ENCODE measurements at places on chromosomes 7 and 10. TPM values are rescaled to one million over a fixed set of nuclear protein-coding genes. Genes with fewer than 3 reads are reported as not detected.
A peak's percentile ranks its signal among the peaks of the same experiment; 100 is the strongest.

GRCh38 chr7:74554178-74554577, 100.5 kb downstream of the GTF2IRD1 start:
- DNase-seq, result no peak

GRCh38 chr7:95199779-95200558, 124.4 kb downstream of the PON1 start:
- DNase-seq, result no peak

DNA sequence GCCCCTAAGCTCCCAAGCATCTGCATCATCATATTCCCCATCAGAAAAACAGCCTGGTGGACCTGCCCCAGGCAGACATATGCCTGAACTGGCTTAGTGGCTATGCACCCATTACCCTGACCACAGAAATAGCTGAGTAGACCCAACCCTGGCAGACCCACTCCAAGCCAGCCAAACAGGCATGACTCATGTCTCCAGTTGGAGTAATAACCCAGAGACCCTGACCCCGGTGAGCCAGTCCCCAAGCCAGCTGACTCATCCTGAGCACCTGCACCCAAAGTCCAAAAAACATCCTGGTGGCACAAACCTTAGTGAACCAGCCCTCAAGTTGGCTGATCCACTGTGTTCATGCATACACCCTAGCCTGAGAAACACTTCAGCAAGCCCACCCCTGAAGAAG, 555.9 kb downstream of the GRID1 start:
- DNase-seq, result no peak

- DNase-seq, result no peak
Observed at GRCh38 chr7:45646996-45647825, 73.0 kb downstream of the ADCY1 start.

DNA sequence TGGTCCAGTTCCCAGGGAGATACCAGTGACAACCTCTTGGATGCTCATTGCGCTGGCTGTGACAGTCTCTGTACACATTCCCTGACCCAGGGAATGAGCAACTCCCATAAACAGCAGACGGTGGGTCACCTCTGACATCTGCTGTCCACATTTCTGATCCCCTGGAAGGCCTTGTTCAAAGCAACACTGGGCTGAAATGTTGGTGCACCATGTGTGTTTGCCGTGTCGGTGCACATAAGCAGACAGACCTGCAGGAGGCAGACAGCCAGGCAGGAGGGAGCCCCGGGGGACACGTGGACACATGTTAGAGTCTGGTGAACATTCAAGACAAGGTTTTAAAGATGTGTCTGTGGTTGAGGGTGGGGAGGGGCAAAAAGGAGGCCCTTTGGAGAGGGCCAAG, 254.9 kb downstream of the PLXNA4 start:
- DNase-seq, result no peak

- no peak for DNase-seq
Observed at GRCh38 chr7:41046776-41047175, 656.1 kb downstream of the INHBA start.

DNA sequence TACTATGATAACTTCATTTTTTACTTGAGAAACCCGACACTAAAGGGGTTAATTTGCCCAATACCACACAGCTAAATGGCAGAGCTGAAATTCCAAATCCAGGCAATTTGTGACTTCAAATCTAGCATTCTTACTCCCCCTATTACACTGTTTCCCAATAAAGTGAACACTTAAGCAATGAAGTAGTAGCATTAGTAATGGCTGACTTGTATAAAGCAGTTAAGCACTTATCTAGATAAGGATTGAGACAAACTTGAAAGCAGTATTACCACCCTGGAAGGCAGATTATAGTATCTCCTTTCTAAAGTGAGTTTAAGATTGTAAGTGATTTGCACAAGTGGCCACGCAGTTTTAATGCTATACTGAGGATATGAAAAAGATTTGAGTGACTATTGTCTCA, 39.3 kb downstream of the WASL start:
- DNase-seq, result no peak

- no peak for DNase-seq
Observed at GRCh38 chr7:91348711-91349110, 84.5 kb downstream of the FZD1 start.

GRCh38 chr7:910441-910861, 34.1 kb downstream of the GET4 start:
- DNase-seq, result no peak

DNA sequence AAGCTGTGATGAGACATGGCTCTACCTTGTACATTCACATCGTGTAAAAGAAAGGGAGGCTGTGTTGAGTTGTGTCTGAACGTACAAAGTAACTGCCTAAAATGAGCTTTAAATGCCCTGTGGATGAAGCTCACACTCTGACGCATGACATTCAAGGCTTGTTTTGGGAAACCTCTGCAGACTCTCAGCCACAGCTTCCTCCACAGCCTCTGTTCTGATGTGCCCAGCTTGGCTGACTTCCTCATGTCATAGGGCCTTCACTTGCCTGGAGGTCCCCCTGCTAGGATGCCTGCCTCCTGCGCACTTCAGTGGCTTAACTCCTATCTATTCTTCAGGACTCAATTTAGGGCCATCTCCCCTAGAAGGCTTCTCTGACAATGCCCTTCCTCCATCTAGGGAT, 230.0 kb upstream of the HABP2 start:
- DNase-seq, result no peak

- DNase-seq, result peak; percentile 93
Observed at GRCh38 chr10:91340613-91341362, 69.4 kb upstream of the HECTD2 start.

The ADAM8 gene
- 1.5 TPM for total RNA-seq

The TBC1D12 gene
- 7.2 TPM for total RNA-seq

The NCF1 gene
- total RNA-seq, result not detected

The IL2RA gene
- total RNA-seq, result not detected

The GATA3 gene
- not detected for total RNA-seq

The CYP17A1 gene
- total RNA-seq, result not detected

The GRM3 gene
- not detected for total RNA-seq
